Suppressor macrophage treated with lipopolysaccharide for 1 hour (primary cell): ENCODE measurements at places on chromosomes 12 and 14.

GRCh38 chr12:124805050-124805449 lies 58.6 kb downstream of the SCARB1 start:
- DNase-seq: no peak

DNA sequence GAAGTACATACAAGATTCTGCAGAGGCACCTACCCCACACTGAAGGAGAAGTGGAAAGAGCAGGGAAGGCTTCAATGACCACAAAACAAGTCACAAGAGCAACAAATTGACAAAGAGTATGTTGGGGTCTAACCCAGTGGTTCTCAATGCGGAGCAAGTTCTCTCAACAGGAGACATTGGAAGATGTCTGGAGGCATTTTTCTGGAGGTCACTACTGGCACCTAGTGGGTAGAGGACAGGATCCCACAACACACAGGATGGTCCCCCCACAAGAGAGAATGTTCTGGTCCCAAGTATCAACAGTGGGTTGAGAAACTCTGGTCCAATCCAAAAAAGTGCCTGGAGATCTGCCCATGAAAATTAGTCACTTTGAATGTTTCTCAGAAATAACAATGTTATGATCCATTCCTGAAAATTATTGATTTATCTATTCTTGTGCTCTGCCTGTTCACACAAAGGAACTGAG lies 3.4 kb downstream of the SSH1 start:
- peak; percentile 51 for DNase-seq

GRCh38 chr14:24984846-24985589 lies 64.9 kb downstream of the STXBP6 start:
- no peak for DNase-seq

DNA sequence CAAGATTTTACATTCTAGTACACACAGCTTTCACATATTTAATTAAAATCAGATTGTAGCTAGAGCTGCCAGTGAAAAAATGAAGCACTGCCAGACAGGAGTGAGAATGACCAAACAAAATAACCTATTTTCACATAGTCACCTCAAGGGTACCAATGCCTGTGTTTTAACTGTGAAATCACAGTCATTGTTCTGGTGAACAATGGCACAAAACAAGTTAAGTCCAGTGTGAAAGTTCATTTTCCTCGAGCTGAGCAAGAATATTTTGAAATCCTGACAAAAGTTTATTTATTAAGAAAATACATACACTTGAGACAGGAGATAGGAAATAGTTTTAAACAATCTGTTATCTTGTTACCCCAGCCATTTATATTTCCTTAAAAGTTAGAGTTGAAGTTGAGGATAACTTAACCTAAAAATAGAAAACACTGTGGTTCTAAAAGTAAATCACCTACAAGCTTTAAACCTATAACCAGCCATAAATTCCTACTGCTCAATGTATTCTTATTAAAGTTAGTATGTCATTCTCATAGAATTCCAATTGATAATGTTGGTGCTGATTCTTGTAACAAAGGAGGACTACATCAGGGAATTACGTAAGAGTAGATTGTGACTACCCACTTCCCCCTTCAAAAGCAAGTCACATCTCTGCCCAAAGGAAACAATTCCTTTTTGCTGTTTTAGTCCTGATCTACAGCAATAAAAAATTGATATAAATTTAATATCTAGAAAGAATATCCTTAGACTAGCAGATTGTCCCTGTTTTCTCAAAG lies 15.9 kb downstream of the DENND5B start:
- DNase-seq: peak; percentile 67

DNA sequence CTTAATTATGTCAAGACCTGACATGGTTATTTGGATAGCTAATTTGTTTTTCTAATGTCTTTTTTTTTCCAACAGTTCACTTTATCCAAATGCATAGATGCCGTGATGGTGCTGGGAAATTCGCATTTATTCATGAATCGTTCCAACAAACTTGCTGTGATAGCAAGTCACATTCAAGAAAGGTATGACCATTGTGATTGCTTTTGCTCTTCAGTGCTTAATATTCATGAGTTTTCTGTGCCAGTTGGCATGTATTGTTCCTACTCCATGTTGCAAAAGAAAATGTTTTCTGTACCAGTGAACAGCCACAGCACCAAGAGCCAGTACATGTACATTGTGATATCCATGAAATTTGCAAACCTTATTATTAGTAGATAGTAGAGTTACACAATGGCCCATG lies 11.8 kb downstream of the GTF2H3 start:
- DNase-seq: no peak

- no peak for DNase-seq
Observed at GRCh38 chr14:24403294-24403998, 4.6 kb downstream of the NYNRIN start.

GRCh38 chr14:27686137-27686536 lies 1080.5 kb upstream of the FOXG1 start:
- DNase-seq: no peak

DNA sequence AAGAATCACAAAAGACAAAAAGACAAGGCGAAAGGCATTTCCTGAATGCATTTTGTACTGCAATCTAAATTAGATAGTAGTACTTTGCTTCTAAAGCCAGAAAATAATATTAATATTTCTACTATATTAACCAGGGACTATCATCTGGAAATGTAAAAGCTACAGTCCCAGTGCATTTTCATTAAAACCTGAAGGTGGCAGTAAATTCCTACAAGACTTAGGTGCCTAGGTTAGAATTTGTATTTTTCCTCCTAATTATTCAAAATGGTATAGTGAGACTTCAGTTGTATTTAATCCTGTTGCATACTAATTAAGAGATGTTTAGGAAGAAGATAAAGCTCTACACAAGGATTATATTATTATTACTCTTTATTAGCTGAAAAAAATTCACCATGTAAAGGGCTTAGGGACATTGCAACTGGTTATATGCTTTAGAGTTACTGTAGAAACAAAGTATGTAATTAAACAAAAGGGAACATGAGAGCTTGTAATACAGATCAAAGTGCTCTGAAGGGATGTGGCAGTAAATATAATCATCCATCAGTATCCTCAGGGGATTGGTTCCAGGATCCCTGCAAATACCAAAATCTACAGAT lies 53.6 kb downstream of the BRMS1L start:
- DNase-seq: peak; percentile 43

- DNase-seq: no peak
Observed at GRCh38 chr12:119748497-119748896, 80.6 kb downstream of the PRKAB1 start.

DNA sequence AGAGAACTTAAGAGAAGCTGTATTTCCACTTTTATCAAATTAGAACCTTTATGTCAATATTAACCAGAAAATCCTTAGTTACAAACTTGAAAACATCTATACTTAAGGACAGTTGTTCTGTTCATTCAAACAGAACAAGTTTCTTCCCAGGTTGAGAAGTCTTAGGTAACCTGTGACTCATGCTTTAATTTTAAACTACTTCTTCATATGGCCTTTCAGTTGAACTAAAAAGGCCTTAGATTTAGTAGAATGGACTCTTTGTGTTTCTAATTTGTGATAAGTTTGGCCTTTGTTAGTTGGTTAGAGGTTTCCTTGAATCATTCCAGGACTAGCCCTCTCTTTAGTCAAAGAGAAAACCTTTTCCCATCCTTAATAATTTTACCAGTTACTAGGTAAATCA lies 274.2 kb downstream of the FUT8 start:
- DNase-seq: no peak

GRCh38 chr12:52321418-52321817 lies 220 bp upstream of the KRT83 start:
- no peak for DNase-seq

DNA sequence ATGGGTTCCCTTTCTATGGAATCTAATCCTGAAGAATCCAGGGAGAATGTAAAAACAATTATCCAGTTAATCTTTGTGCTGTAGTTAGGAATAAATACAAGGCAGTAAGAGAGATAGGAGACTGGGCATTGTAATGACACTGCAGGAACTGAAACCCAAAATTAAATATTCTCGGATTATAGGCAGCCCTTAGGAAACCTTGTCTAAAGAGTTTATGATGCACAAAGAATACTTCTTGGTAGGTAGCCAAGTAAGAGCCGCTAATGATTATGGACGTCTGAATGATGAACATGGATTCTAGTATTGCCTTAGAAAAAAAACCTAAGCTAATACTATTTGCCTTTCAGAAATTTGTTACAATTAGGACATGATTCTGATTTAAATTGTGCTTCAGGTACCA lies 165.4 kb upstream of the LRIG3 start:
- no peak for DNase-seq

- no peak for DNase-seq
Observed at GRCh38 chr14:101116065-101116464, 212.5 kb upstream of the RTL1 start.

- DNase-seq: no peak
Observed at GRCh38 chr12:1576410-1577241, 17.8 kb downstream of the FBXL14 start.

DNA sequence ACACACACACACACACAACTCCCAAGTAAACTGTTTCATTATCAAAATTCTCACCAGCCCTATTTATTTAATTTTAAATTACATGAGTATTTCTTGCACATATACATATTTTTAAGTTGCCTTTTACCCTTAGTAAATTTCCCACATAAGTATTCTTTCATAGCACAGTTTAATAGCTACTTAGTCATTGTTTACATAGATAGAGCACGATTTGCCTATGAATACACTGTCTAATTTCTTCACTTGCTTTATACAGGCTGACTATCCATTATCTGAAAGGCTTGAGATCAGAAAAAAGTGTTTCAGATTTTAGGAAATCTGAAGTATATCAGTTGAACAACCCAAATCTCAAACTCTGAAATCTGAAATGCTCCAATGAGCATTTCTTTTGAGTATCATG lies 30.9 kb downstream of the NIN start:
- no peak for DNase-seq
